AG09309 (cell line): ENCODE measurements at places on chromosomes 7 and 10.

- peak; percentile 27 for DNase-seq
Observed at GRCh38 chr10:7417103-7417623, 6.3 kb upstream of the SFMBT2 start.

DNA sequence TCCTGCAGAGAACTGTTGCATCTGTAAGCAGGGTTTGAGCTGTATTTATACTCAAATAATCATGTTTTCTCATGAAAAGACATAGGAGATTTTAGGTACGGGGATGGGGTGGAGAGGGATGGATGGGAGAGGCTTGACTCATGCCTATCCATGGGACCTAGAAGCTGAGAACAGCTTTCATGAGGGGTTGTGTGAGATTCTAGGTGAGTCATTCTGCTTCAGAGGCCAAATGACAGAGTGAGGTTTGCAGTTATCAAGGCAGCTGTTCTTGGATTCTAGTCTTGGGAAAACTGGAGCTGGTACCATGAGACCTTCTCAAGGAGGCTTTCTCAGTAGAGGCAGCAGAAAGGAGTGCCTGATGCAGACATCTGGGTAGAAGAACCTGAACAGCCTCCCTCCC lies 746.9 kb downstream of the TYW1 start:
- no peak for DNase-seq

GRCh38 chr7:80307227-80307856 lies 172.7 kb downstream of the GNAI1 start:
- peak; percentile 49 for DNase-seq

- DNase-seq = no peak
Observed at GRCh38 chr7:503575-504111, 16.0 kb downstream of the PDGFA start.

- DNase-seq = no peak
Observed at GRCh38 chr10:91880310-91880709, 29.0 kb downstream of the FGFBP3 start.

DNA sequence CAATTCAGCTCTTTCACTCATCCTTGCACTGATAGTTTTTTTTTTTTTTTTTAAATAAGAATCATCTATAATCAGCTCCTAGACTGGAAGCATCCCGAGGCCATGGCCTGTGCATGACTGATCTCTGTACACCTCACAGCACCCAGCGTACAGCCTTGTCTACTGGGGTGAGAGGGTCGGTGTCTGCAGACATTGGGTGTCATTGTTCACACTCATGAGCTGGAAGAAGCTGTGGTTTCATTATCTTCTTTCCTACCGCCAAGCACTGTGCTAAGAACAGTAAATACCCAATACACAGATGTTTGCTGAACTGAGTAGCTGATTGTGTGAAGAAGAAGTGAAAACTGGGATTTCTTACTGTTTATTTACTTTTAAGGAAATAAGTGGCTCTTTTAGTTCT lies 123.6 kb downstream of the CLEC2L start:
- no peak for DNase-seq

DNA sequence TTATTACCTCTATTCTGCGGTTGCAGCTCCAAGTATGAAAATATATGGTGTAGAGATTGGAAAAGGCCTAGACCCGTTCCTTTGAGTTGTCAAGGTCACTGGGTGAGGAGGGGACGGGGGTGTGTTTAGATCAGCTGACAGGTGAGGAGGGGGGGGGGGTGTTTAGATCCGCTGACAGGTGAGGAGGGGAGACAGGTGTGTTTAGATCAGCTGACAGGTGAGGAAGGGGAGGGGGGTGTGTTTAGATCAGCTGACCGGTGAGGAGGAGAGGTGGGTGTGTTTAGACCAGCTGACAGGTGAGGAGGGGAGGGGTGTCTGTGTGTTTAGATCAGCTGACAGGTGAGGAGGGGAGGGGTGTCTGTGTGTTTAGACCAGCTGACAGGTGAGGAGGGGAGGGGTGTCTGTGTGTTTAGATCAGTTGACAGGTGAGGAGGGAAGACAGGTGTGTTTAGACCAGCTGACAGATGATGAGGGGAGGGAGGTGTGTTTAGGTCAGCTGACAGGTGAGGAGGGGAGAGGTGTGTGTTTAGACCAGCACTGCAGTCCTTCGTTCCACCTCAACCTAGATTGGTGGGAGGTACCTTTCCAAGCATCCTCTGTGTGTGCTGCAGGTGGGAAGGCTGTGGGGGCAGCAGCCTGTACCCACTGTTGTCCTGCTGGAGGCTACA lies 655.0 kb upstream of the ADARB2 start:
- no peak for DNase-seq

GRCh38 chr7:80891259-80891544 lies 27.6 kb downstream of the SEMA3C start:
- no peak for DNase-seq

DNA sequence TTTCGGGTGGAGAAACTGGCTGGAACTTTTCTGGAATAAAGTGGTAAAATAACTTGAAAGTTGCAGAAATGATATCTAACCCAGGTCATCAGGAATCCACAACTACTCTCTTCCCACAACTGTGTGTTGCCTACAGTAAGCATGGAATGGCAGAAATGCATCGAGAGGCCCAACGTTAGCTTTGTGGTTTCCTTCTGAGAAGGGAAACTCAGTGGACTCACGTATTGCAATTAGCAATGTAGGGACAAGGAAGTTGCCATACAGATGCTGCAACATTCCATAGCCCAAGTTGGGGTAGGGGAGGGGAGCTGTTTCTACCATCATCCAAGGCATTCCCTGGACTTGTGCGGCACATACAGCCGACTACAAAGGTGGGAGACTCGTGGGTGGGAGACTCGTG lies 1.9 kb downstream of the PON1 start:
- DNase-seq = no peak

GRCh38 chr10:79191951-79192676 lies 123.3 kb downstream of the ZMIZ1 start:
- DNase-seq = no peak

- no peak for DNase-seq
Observed at GRCh38 chr10:94878649-94879048, 59.8 kb upstream of the CYP2C9 start.

DNA sequence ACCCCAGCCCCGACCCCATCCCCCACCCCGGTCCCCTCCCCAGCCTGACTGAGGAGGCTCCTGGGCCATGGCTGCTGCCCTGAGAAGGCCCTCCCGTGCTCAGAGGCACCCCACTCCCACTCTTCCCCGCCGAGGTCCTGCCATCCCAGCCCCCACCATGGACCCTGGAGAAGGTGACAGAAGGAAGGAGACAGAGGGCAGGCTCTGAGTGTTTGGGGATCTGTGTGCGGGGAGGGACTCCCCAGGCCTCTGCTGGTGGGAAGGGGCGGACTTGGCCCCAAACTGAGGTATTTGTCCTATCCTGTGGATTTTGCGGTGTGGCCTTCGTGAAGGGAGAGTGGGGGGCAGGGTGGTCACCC lies 53.4 kb downstream of the PWWP2B start:
- no peak for DNase-seq

- no peak for DNase-seq
Observed at GRCh38 chr7:149414171-149414570, 46.7 kb downstream of the ZNF777 start.

DNA sequence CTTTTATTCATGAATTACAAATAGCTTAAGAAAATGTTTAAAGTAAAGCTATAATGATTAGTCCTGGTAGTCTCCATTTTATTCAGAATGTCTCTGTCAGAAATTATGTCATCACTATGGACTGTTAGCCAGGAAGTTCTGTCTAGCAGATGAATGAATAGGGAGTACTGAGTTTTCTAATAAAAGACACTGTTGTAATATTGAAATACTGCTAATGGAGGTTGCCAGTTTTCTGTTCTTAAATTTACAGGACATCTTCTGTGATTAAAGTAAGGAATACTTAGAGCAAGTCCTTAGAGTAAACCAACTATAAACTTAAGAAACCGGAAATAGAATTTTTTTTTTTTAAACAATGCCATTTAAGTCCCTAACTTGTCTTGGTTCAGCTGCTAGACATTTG lies 309.8 kb downstream of the ADK start:
- no peak for DNase-seq

GRCh38 chr10:87660484-87661133 lies 931 bp downstream of the PAPSS2 start:
- DNase-seq = peak; percentile 38

- DNase-seq = no peak
Observed at GRCh38 chr10:44260286-44260928, 124.5 kb downstream of the CXCL12 start.

DNA sequence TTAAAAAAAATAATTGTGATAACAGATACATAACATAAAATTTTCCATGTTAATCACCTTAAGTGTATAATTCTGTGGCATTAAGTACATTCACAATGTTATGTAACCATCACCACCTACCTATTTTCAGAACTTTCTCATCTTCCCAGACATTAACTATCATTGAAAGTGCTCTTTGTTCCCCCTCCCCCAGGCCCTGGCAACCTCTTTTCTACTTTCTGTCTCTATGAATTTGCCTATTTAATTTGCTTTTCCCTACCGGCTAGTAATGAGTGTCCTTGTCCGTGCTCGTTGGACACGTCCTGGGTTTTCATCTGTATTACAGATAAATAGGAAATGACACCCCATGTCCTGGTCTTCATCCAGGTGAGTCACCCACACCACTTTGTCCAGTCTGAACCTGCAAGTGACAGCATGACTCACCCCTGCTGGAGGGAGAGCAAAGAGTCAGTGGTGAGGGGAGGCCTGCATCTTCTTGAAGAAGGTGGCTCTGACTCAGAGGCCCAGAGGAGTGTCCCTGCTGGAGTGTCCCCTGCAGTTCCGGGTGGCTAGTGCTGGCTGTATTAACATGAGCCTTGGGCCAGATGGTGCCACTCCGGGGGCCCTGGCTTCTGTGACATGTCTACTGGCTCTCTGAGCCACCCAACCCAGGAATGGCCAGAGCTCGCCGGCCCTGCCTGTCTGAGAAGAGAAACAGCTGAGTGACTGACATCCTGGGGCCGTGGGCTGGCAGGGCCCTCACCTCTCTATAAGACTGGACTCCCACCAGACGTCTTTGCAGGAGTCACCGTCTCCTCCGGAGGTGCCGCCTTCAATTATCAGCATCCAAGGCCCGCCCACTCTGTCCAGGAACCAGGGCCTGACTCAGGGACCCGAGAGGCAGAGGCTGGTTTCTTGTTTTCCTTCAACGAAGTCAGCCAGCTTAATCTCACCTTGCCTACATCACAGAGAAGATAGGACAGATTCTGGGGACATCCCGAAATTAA lies 503.2 kb upstream of the MKI67 start:
- DNase-seq = no peak

DNA sequence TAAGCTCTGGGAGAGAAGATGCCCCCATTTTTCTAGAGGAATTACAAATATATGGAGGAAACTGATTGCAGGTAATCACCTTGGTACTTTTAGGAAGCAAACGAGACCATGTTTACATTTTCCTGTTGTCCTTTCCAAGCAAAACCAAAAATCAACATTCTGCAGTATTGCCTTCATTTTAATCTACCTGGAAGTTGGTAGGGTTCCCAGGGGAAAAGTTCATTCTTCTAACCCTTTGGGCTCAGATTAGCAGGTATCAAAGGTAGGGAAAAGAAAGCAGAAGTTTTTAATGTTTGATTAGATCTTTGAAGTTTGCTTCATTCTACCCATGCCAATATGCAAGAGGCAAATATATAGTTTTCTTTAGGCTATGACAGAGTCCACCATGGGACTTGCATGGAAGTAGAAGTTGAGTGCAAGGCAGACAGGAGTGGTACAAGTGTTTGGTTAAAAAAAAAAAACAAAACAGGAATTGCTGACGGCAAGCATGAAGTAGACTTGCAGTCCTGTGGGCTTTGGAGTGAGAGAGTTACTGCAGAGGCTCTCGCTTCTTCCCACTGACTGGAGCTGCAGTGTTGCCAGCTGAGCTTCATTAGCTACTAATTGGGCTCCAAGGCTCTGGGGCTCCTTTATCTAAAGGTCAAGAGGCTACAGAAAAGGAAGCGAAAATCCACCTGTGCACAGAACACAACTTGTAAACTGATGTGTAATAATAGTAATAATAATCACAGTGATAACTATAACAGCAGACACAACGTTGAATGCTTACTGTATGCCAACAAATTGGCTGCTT lies 28.9 kb upstream of the ASAH2 start:
- DNase-seq = no peak

- peak; percentile 96 for DNase-seq
Observed at GRCh38 chr10:62582804-62583208, 208.6 kb downstream of the ZNF365 start.

DNA sequence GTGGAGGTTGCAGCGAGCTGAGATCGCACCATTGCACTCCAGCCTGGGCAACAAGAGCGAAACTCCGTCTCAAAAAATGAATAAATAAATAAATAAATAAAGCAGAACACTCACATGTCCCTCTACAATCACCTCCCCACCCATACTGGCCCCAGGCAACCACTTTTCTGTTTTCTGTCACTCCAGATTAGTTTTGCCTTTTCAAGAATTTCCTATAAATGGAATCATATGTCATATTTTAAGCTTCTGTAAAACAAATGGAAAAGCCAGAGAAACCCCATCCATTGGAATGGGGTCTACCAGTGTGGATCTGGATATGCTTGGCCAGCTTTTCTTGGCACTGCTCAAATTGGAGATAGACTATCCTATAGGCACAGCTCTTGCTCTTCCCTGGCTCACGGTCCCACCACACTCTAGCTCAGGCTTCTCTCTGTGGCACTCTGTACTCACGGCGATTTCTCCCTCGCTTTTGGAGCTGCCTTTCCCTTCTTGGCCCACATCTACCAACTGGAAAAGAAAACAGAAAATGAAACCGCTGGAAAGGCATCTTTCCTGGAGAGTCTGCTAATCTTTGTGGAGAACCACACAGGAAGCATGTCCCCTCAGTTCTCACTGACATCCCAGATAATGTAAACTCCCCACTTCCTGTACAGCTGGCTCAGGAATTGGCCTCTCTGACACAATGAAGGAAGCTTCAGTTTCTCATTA lies 210.1 kb downstream of the JCAD start:
- DNase-seq = peak; percentile 41
